ENCODE measurements at places on chromosomes 7 and 10. TPM values are rescaled to one million over a fixed set of nuclear protein-coding genes. Genes with fewer than 3 reads are reported as not detected.

Gene GIMAP4
- total RNA-seq = not detected

Gene MCM10
- 0.83 TPM for total RNA-seq

Gene ZDHHC6
- total RNA-seq = 28.0 TPM

Gene LIPK
- total RNA-seq = not detected

Gene AGBL3
- 1.3 TPM for total RNA-seq

Gene C10orf53
- not detected for total RNA-seq

Gene CADPS2
- total RNA-seq = 40.8 TPM

Gene IDI1
- total RNA-seq = 91.7 TPM

Gene UTF1
- not detected for total RNA-seq

Gene MICALL2
- total RNA-seq = 60.1 TPM

Gene ASB10
- total RNA-seq = not detected

Gene ZNF239
- total RNA-seq = 6.2 TPM

Gene GDF2
- total RNA-seq = not detected

Gene NPFFR1
- total RNA-seq = not detected

Gene MKX
- total RNA-seq = 15.0 TPM

Gene TRIM73
- total RNA-seq = 0.51 TPM

Gene TMEM178B
- under 0.01 TPM for total RNA-seq

Gene MMD2
- not detected for total RNA-seq

Gene GRB10
- total RNA-seq = 64.1 TPM

Gene EPHA1
- under 0.01 TPM for total RNA-seq

Gene WEE2
- not detected for total RNA-seq

Gene ABHD11
- total RNA-seq = 7.1 TPM

Gene SYPL1
- 54.4 TPM for total RNA-seq

Gene TMEM236
- total RNA-seq = 0.17 TPM

Gene NKX6-2
- not detected for total RNA-seq

Gene CYP3A4
- not detected for total RNA-seq

Gene RAB19
- total RNA-seq = not detected

Gene SPDYE2
- not detected for total RNA-seq

Gene TFR2
- total RNA-seq = not detected

Gene IFRD1
- total RNA-seq = 106 TPM

Gene EN2
- not detected for total RNA-seq

Gene OR2A1
- total RNA-seq = under 0.01 TPM

Gene ACBD7
- total RNA-seq = under 0.01 TPM

Gene MET
- total RNA-seq = 29.8 TPM

Gene GPNMB
- 177 TPM for total RNA-seq

Gene GNA12
- 36.2 TPM for total RNA-seq

Gene NUPR2
- not detected for total RNA-seq

Gene HOXA6
- total RNA-seq = 3.6 TPM

Gene GPAM
- total RNA-seq = 19.3 TPM

Gene SPOCK2
- total RNA-seq = 0.33 TPM

Gene PDK4
- total RNA-seq = 3.1 TPM

Gene GFRA1
- total RNA-seq = 6.3 TPM

Gene FXYD4
- not detected for total RNA-seq

Gene TMEM229A
- not detected for total RNA-seq

Gene AKR1D1
- not detected for total RNA-seq

Gene FAM131B
- 3.8 TPM for total RNA-seq

Gene CPXM2
- total RNA-seq = 48.1 TPM

Gene NUTM2E
- under 0.01 TPM for total RNA-seq

Gene TBC1D12
- 13.9 TPM for total RNA-seq

Gene SYT15
- under 0.01 TPM for total RNA-seq

Gene CTTNBP2
- total RNA-seq = 4.4 TPM

Gene ZNF800
- 12.4 TPM for total RNA-seq

Gene NUTM2A
- 0.51 TPM for total RNA-seq

Gene CYREN
- 34.5 TPM for total RNA-seq

Gene PYROXD2
- total RNA-seq = 12.8 TPM

Gene IL6
- total RNA-seq = 22.1 TPM

Gene MPLKIP
- 22.8 TPM for total RNA-seq

Gene IDI2
- not detected for total RNA-seq
